ENCODE measurements at places on chromosomes 13 and 19. TPM values are rescaled to one million over a fixed set of nuclear protein-coding genes. Genes with fewer than 3 reads are reported as not detected.

Gene MBNL2
- 15.1 TPM for total RNA-seq

Gene PAN3
- 10.2 TPM for total RNA-seq

Gene RASGRP4
- not detected for total RNA-seq

Gene OR10H1
- total RNA-seq, result not detected

Gene RANBP3
- total RNA-seq, result 43.6 TPM

Gene ZNF66
- not detected for total RNA-seq

Gene EID2B
- total RNA-seq, result 6.9 TPM

Gene LGALS4
- 0.77 TPM for total RNA-seq

Gene FFAR1
- total RNA-seq, result not detected

Gene TINCR
- 3.4 TPM for total RNA-seq

Gene ZNF331
- total RNA-seq, result 13.3 TPM

Gene CBY2
- not detected for total RNA-seq

Gene CGB2
- total RNA-seq, result 0.35 TPM

Gene ZNF682
- total RNA-seq, result not detected

Gene COL4A2
- 136 TPM for total RNA-seq

Gene CD33
- total RNA-seq, result not detected

Gene ZNF729
- total RNA-seq, result not detected

Gene SLAIN1
- 1.0 TPM for total RNA-seq

Gene PCDH17
- total RNA-seq, result 0.02 TPM

Gene CAPN12
- 5.2 TPM for total RNA-seq

Gene TMIGD2
- total RNA-seq, result not detected

Gene ZNF878
- total RNA-seq, result not detected

Gene ZNF799
- 1.5 TPM for total RNA-seq

Gene SELENOV
- not detected for total RNA-seq

Gene SERPINE3
- total RNA-seq, result not detected

Gene C13orf46
- 0.18 TPM for total RNA-seq

Gene C19orf81
- total RNA-seq, result 9.6 TPM

Gene DCLK1
- 1.2 TPM for total RNA-seq

Gene CGB8
- total RNA-seq, result 5.3 TPM

Gene RPS16
- total RNA-seq, result 6,918 TPM

Gene LYPD3
- 0.58 TPM for total RNA-seq

Gene LRP3
- total RNA-seq, result 60.5 TPM

Gene SLC8A2
- 0.17 TPM for total RNA-seq

Gene RFC3
- 32.9 TPM for total RNA-seq

Gene ZNF610
- total RNA-seq, result not detected

Gene SIAH3
- not detected for total RNA-seq

Gene TMPRSS9
- total RNA-seq, result 0.08 TPM

Gene CDKN2D
- 5.0 TPM for total RNA-seq

Gene NLRP12
- not detected for total RNA-seq

Gene PEAK3
- not detected for total RNA-seq

Gene ZNF441
- total RNA-seq, result not detected

Gene WDR88
- 0.16 TPM for total RNA-seq

Gene CYP2F1
- not detected for total RNA-seq

Gene PLK5
- total RNA-seq, result not detected
